ENCODE measurements at places on chromosomes 2 and 18. TPM values are rescaled to one million over a fixed set of nuclear protein-coding genes. Genes with fewer than 3 reads are reported as not detected.

SCN3A gene
- polyA plus RNA-seq, result 0.45 TPM

ALPG gene
- not detected for polyA plus RNA-seq

SKOR2 gene
- polyA plus RNA-seq, result not detected

DNA sequence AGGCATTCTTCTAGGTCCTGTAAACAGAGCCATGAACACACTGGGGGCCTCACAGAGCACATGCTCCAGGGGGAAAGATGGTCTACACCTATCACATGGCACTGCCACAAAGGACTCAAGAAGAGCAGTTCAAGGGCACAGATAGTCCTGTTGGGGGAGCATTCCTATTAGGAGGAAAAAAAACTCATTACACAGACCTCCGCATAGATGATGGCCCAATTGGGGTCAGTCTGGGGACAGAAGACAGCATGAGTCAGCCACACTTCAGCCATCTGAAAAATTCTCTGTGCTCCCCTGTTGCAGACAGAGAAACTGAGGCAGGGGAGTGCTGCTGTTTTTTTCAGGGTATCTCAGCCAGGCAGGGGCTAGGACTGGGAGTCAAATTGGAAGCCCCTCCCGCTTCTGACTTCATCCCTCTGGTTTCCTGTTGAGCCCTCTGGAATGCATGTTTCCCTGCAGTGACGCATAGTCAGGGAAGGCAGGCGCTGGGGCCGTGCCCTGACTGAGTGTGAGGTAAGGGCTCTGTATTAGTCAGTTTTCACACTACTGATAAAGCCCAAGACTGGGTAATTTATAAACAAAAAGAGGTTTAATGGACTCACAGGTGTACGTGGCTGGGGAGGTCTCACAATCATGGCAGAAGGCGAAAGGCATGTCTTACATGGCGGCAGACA lies 67.9 kb downstream of the RHOB start:
- no peak for DNase-seq

DNA sequence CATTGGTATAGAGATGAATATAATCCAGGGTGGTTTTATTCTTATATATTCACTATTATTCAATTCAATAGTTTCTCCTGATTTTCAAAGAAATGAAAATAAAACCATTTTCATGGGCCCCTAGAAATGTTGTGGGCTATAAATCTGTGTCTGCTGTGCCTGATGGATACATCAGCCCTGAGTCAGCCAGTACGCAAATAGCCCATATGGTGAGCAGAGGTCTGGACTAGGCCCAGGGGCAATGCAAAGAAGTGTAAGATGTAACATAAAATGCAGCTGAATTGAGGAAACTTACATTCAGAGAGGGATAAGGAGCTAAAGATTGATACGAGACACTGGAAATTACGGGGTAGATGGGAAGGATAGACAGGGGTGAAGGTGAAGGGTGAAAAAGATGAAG lies 122.5 kb downstream of the MAIP1 start:
- DNase-seq, result no peak

All from hindlimb muscle (tissue), 1 donor.